Endothelial cell (in vitro differentiated cells): ENCODE measurements at places on chromosomes 12 and 14.

DNA sequence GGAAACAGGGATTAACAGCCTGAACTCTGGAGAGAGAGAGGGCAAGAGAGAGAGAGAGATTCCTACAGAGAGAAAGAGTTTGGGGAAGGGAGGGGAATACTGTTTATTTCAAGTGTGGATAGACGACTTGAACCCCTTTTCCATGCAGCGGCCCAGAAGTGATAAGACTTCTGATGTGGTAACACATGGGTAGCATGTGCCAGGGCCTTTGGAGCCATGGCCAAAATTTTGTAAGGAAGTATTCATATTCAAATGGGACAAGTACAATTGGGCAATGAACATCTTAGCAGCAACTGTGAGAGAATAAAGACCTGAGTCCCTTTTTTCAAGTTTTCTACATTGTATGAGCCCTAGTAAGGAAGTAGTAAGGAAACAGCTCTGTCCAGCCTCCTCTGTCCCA, 42.4 kb upstream of the CCDC196 start:
- DNase-seq = no peak

GRCh38 chr12:103503546-103504480, 8.0 kb upstream of the C12orf42 start:
- DNase-seq = peak; percentile 71

GRCh38 chr12:46177025-46177424, 91.8 kb downstream of the SLC38A1 start:
- DNase-seq = no peak

- no peak for DNase-seq
These were observed 205.3 kb upstream of the PRICKLE1 start for GRCh38 chr12:42794806-42795205.

DNA sequence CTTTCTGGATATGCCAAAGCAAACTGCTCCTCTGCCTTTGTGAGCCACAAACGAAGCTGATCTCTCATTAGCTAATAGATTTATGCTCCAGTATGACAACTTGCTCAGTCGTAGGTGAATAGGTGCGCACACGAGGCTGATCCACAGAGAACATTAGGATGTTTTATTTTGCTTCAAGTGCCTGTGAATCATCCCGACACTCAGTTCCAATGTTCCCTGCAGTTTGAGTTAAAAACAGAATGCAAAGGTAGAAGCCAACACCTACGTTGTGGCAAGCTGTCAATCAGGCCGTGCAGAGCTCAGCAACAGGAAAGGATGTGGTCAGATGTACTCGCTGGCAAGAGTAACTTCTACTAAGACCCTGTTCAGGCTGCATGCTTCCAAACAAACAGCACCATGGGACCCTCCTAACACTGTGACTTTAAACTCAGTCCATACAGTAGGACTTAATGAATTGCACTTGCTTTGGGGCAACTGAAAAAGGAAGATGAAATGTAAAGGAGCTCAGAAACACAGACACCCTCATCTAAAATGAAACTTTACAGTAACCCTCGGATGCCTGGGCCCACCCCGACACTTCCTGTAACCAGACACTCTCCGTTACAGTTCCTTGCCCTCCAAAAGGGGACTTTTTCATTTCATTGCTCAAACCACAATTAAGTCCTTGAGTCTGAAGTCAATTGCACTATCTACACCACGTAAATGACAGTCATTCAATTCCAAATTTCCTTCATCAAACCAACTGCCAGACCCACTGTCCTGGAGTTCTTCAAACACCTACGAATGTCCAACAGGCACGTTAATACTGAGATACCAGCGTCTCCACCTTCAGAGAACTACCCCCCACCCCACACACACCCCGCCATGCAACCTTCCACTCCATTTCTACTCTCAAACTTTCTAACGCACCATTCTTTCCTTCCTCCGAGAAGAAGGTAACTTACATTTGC, 1.6 kb downstream of the CCDC88C start:
- no peak for DNase-seq

DNA sequence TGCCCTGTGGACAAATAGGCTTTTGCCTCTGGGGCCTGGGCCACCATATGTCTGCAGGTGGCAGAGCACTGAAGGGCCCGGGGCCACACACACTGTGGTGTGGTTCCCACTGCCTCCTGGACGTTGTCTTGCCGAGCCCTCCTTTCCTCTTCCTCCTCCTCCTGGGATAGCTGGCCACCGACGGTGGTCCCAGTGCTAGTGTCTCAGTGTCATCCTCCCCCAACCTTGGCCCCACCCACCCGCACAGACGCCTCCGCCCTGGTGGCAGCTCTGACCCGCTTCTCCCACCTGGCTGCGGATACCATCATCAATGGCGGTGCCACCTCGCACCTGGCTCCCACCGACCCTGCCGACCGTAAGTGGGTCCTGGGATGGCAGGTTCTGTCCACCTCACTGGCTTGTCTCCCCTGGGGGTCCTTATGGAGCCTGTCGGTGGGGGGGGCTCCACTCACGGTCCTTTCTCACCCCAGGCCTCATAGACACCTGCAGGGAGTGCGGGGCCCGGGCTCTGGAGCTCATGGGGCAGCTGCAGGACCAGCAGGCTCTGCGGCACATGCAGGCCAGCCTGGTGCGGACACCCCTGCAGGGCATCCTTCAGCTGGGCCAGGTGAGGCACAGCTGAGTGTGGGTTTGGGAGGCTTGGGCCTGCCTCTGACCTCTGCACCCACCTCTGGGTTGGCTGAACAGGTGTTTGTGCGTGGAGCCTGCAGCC, 23.5 kb downstream of the HIP1R start:
- no peak for DNase-seq

- DNase-seq = no peak
These were observed 36.9 kb downstream of the ZFC3H1 start for GRCh38 chr12:71626768-71627167.

GRCh38 chr14:52700701-52701172, 5.4 kb upstream of the ERO1A start:
- DNase-seq = no peak

- no peak for DNase-seq
These were observed 155.5 kb downstream of the DACT1 start for GRCh38 chr14:58793131-58793740.

DNA sequence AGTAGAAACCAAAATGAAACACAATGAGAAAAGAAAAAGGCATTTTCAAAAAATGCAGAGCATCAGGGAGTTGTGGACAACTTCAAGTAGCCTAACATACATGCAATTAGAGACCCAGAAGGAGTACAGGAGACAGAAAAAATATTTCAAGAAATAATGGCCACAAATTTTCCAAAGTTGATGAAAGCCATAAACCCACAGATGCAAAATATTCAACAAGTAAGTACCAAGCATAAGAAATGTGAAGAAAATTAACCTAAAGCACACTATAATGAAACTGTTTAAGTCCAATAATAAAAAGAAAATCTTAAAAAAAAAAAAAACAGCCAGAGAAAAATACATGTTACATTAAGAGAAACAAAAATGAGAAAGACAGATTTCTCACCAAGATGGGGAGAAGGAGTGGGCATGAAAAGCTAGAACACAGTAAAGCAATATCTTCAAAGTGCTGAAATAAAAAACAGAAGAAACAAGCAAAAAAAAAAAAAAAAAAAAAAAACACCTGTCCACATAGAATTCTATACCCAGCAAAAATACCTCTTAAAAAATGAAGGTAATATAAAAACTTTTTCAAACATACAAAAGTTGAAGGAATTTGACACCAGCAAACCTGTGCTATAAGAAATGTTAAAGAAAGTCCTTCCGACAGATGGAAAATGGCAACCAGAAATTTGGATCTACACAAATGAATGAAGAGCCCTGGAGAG, 77.1 kb downstream of the PRKAB1 start:
- no peak for DNase-seq

GRCh38 chr14:62655166-62655565, 390.1 kb downstream of the KCNH5 start:
- DNase-seq = no peak

DNA sequence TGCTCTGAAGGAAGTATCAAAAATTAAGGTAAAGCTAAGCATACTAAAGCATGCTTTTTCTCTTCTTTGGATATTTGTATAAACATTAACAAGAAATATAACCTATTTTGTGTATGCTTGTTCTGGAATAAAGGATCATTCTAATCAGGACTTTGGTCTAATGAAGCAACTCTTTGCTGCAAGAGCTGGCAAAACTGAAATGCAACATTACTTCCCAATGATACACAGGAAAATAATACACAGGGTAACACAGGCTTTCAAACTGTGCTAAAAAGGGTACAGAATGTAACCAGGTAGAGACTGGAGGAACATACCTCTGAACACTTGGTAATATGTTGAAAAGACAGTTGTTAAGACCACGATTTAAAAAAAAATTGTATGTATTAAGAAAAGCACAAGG, 222.5 kb upstream of the DIO2 start:
- no peak for DNase-seq

- no peak for DNase-seq
These were observed 73.2 kb downstream of the SLC2A13 start for GRCh38 chr12:40032433-40033241.

- DNase-seq = no peak
These were observed 120.1 kb downstream of the SMOC1 start for GRCh38 chr14:69999261-69999674.

DNA sequence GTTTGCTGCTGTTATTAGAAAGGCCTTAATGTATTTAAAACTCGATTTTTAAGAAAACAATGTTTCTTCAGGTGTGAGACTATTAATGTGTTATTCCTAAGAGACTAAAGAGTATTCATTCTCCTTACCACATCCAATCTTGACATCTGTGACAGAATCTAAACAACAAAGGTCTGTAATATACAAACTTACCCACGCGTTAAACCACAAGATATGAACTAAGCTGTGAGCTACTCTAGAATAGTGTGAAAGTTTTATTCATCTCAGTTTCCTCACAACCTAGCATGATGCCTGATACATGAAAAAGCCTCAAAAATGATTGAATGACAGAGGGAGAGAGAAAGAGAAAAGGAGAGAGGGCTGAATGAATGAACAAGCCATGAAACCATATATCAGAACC, 117.3 kb upstream of the COCH start:
- no peak for DNase-seq

DNA sequence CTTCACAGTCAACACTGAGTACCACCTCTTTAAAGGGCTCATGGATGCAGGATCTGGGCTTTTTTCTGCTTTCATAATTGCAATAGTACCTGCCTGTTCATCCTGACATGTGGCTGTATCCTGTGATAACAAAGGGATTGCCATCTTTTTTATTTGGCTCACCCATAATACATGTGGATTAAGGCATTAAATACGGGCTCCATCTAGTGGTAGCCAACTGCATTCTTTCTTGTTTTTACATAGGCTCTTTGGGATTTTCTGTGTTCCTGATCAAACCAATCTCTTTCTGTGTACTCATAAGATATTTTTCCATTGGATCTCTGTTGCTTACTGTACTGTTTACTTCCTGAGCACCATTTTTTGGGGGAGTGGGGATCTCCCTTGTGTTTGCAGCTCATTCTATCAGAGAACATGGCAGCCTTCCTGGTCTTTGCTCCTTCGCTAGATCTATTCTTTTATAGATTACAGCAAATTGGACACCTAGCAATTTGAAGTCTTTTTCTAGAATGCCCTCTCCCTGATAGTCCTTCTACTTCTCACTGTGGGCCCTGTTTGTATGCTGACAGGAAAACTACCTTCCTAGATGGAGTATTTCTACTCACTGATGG, 723.4 kb upstream of the MDGA2 start:
- DNase-seq = peak; percentile 16

DNA sequence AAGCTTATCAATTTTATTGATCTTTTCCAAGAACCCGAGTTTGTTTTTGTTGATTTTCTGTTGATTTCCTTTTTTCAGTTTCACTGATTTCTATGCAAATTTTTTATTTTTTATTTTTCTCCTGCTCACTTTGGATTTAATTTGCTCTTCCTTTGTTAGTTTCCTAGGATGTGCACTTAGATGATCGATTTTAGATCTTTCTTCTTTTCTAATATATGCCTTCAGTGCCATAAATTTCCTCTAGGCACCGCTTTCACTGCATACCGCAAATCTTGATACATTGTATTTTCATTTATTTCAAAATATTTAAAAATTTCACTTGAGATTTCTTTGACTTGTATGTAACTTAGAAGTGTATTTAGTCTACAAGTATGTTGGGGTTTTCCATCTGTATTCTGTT, 9.5 kb downstream of the TOGARAM1 start:
- DNase-seq = no peak

DNA sequence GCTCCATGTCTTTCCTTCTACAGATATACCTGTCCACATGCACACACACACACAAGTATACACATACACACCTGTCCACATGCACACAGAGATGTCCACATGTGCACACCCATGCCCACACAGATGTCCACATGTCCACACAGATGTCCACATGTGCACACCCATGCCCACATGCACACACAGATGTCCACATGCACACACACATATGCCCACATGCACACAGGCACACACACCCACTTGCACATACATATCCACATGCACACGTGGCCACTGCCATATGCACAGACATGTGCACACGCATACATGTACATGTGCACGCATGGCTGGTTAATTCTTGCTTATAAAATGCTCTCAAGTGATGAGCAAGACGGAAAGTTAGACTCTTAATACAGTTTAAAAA, 32.2 kb downstream of the ELK3 start:
- DNase-seq = no peak

GRCh38 chr12:50788561-50788960, 24.7 kb downstream of the ATF1 start:
- DNase-seq = no peak

- DNase-seq = no peak
These were observed 60.1 kb upstream of the DICER1 start for GRCh38 chr14:95217391-95217900.

DNA sequence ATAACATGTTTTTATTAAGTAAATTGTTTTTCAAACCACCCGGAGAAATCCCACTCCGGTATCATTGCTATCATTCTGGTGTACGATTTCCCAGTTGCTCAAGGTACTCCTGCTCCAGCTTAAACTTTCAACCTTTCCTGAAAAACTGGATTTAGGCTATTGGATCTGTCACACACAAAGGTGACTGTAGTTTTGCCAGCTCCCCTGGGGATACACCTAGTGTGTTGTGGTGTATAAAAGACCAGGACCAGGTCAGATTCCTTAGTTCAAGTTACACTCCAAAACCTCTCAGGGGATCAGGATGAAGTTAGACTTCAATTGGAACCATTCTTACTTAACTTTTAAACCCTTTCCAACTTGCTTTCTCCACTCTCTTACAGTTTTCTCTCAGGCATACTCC, 303.9 kb downstream of the NOVA1 start:
- no peak for DNase-seq

- no peak for DNase-seq
These were observed 169.9 kb downstream of the CRADD start for GRCh38 chr12:93846936-93847516.

DNA sequence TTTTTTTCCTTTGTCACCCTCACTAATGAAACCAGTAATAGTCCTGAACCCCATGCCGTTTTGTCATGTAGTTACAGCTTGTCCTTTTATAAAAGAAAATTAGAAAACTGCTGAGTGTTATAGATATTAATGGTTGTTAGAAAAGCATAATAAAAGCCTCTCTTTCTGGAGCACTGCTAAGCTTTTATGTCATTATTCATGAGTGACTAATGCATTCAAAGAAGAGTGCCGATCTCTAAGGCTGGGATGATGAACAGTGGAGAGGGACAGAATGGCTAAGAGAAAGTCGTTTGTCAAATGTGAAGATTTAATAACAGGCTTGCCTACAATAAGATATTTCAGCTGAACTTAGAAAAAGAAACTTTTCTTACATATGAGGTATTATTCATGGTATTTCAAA, 121.6 kb downstream of the MGAT4C start:
- DNase-seq = no peak

- DNase-seq = no peak
These were observed 60.8 kb downstream of the SLC24A4 start for GRCh38 chr14:92383805-92384204.
